HFFc6 (cell line): ENCODE measurements at places on chromosomes 7 and 10. TPM values are rescaled to one million over a fixed set of nuclear protein-coding genes. Genes with fewer than 3 reads are reported as not detected.

- DNase-seq = no peak
Observed at GRCh38 chr7:4733936-4734528, 41.4 kb upstream of the AP5Z1 start.

- peak; percentile 48 for DNase-seq
Observed at GRCh38 chr10:103254538-103255325, 9.0 kb downstream of the RPEL1 start.

GRCh38 chr10:121926671-121927317 lies 1.0 kb downstream of the ATE1 start:
- DNase-seq = no peak

DNA sequence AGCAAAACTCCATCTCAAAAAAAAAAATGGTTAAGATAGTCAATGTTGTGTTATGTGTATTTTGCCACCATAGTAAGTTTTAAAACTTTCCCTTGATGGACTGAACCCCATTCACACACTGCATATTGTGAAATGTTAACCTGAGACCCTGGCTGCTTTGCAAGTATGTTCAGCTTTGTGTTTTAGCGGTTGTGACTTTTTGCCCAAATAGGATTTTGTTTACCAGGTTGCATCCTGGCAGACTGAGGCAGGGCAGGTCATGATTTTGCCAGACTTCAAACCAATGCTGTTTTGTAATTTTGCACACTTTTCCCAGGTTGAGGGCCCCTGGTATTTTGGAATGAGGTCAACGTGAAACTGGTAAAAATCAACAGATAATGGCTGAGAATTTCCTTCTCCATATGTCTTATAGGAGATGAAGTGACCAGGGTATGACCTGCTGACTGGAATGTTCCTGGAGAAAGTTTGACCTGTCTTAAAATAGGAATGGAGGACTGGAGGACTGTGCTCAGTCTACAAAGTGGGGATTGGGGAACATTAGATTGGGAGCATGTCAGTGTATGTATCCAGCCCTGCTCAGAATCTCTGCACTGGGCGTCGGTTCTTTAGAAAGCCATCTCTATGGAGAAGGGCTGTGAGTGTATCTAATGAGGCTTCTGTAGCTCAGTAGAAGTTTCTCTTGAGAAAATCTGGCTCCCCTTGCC lies 76.2 kb downstream of the LRGUK start:
- no peak for DNase-seq

PCLO gene
- 0.43 to 2.3 TPM (median 0.57 TPM) in 3 replicates for total RNA-seq

- peak; percentile 9 for DNase-seq
Observed at GRCh38 chr10:5411941-5412276, 448 bp upstream of the NET1 start.

ZNF783 gene
- total RNA-seq = 8.2 to 9.1 TPM (median 8.7 TPM) in 3 replicates

DNA sequence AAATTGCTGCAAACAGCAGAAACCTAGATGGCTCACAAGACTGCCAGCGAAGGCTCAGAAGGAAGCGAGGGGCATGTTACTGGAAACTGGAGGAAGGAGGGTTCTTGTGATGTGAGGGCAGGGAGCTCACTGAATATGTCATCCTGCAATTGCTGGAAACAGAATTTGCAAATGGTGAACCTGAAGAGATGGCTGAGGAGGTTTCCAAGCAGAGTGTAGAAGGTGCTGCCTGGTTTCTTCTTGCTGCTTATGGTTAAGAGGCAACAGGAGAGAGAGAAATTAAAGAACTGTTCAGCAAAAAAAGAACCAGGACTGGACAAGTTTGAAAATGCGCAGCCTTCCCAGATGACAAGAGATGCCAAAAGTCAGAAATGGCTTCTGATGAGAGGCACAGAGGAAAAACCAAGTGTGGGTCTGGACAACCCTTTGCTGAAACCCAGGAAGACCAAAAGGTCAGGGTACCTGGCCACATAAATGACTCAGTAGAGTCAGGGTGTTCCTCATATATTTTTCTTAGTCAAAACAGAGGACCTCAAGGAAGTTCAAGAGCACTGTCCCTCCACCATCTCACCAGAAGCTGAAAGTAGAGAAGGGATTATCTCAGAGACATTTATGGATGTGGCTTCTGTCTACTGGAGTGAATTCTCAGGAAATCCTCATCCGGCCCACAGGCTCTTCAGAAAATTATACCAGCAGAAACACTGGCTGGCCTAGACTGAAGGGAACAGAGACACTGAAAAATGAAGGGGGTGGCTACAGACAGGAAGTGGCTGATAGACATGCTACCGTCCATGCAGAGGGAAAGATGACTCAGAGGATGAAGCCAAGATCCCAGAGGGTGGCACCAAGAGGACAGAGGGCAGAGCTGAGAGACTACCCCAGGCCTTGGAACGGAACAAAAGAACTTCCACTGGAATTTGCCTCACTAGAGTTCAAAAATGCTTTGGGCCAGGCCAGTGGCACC lies 10.1 kb downstream of the PAPOLB start:
- peak; percentile 3 for DNase-seq

DNA sequence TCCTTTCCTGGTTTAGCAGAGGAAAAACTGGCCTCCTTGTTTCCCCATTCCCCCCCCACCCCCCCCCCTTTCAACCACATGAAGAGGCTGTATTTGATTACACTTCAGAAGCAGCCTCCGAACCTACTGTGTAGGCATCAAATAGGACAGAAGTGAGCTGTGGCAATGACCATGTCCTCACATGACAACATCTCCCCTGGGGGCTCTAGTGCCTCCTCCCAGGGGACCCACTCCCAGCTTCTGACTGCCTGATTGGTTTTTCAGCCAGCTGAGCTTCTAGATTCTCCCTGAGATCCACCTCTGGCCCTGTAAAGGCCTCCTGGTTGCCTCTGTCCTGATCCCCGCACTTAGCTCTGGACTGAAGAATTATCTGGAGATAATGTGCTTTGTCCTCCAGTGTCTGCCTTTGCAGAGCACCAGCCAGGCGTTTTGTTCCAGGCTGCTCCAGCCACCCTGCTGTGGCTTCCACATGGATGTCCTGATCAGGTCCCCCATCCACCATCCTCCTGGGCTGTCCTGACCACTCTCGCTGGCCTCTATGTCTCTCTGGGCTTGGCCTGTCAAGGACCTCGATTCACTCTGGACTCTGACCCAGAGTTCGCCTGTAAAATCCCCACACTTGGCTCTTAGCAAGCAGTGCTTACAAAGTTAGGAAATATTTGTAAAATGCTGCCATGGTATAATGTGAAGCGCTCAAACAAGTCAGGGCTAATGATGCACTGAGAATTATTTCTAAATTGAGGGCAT lies 42.4 kb upstream of the TOMM7 start:
- DNase-seq = no peak

DNA sequence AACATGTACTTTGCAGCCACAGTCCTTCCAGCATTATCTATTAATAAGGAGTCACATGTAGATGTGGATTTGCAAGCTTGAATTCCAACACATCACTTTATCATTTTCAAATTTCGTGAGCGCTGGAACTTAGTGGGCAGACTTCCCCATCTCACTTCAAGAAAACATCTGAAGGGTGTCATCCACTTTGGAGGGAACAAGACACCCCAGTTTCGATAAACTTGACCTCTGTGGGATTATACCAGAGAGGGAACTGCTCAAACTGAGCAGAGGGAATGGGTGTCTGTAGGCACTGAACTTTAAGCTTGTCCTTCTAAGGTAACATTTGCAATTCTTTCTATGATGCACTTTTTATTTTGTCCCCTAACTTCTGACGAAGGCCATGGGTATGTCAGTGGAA lies 27.5 kb downstream of the ADRB1 start:
- DNase-seq = no peak

DNA sequence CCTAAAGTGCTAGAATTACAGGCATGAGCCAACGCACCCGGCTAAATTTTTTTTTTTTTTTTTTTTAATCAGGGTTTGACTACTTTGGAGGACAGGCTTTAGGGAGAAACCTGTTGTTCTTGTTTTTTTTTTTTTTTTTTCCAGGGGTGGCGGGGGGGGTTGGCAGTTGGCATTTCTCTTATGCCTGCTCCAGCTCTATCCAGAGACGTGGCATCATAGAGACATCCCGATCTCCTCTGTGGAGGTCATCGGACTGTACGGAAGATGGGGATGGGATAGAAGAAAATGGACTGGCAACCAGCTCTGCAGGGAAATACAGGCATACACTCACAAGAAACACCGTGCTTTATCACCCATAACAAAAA lies 130.8 kb downstream of the PRPF18 start:
- no peak for DNase-seq

GPR146 gene
- total RNA-seq = 0.51 to 1.3 TPM (median 1.1 TPM) in 3 replicates

- no peak for DNase-seq
Observed at GRCh38 chr7:45259966-45260646, 102.5 kb downstream of the RAMP3 start.

DYDC2 gene
- total RNA-seq = not detected in 3 replicates

C10orf62 gene
- not detected in 3 replicates for total RNA-seq

ATRNL1 gene
- total RNA-seq = 0.08 TPM in 1 of 3 replicates, not detected in the others

DNA sequence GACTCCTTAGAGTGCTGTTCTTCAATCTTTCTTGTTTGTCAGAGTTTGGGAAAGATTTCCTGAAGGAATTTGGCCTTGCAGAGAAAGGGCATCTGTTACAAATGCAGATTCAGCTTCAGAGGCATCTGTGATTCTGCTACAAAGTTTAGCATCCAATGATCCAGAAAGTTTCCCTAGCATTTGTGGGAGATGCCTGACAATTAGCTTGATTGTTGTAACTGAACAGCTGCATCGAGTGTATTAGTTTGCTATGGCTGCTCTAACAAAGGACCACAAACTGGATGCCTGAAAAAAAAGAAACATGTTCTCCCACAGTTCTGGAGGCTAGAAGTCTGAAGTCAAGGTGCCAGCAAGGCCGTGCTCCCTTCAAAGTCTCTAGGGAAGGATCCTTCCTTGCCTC lies 365.1 kb downstream of the GRID1 start:
- no peak for DNase-seq

NDUFA5 gene
- 45.4 to 49.4 TPM (median 47.7 TPM) in 3 replicates for total RNA-seq

GRCh38 chr7:8442814-8443304 lies 9.4 kb downstream of the NXPH1 start:
- DNase-seq = no peak

DNA sequence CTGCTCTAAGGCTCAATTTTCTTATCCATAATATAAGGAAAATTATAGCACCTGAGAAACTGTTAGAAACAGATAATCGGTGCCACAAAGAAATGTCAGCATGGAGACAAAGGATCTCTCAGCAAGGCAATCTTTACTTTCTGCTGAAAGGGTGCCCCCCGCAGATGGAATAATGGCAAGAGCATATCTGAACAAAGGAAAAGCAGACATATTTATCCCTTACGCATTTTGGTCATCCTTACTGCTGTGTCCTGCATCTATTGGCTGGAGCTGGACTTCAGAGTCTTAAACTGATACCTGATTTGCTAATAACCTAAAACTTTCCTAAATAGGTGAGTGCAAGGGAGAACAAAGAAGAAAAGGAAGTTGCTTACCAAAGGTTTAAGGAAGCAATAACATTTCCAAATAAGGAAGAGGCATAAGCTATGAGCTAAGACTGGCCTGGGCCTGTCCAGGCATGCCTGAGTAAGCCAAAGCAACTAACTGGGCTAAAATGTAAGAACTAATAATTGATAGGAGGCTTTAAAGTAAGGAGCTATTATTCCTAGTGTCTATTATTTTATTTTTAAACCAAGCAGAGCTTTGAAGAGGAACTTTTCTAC lies 39.6 kb upstream of the ELMO1 start:
- no peak for DNase-seq

DNAAF5 gene
- 25.0 to 33.0 TPM (median 28.9 TPM) in 3 replicates for total RNA-seq

- peak; percentile 87 for DNase-seq
Observed at GRCh38 chr7:30799206-30799975, 28.2 kb downstream of the MINDY4 start.

DNAH11 gene
- 0.97 to 2.4 TPM (median 1.5 TPM) in 3 replicates for total RNA-seq

NUTM2A gene
- total RNA-seq = 0.09 TPM in 1 of 3 replicates, not detected in the others

LIPK gene
- total RNA-seq = not detected in 2 replicates

UNCX gene
- not detected in 3 replicates for total RNA-seq

TSC22D4 gene
- total RNA-seq = 49.4 to 53.0 TPM (median 52.8 TPM) in 3 replicates

ANKRD61 gene
- total RNA-seq = 0.24 TPM in 1 of 3 replicates, not detected in the others

GRCh38 chr10:115706488-115707076 lies 566.4 kb downstream of the GFRA1 start:
- peak; percentile 34 for DNase-seq
